Anterior cingulate cortex (tissue), 58 donors: ENCODE measurements at places on chromosomes 3 and 15.

- DNase-seq: no peak
Observed at GRCh38 chr3:143538577-143538981, 309.7 kb downstream of the SLC9A9 start.

DNA sequence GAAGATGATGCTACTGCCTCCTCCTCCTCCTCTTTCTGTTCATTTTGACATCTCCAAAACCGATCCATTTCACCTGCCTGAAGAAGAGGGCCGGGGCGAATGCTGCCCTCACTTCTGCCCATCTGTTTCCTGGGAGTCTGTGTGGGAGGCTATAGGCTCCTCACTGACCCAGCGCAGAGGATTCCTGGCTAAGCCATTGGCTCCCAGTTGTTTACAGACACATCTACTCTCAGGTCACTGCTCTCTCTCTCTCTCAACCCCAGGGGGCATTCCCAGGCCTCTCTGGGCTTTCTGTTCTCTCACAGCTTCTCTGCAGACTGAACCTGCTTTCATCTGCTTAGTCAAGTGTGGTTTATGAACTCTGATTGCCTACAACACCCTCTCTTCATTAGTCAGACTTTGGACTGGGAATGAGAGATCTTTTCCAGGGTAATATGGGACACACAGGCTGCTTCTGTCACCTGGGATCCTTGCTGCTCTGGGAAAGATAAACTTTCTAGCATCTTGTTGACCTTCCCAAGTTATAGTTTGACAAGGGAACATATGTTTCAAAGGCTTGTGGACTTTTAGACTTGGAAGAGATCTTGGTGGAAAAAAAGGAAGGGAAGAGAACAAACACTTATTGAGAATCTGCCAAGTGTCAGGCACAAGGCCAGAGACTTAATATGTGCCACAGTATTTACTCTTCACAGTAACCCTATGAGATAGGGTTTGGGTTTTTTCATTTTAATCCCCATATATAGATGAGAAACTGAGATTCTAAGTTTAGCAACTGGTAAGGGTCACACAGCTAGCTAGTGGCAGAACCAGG is 30.2 kb upstream of the USP3 start:
- no peak for DNase-seq

DNA sequence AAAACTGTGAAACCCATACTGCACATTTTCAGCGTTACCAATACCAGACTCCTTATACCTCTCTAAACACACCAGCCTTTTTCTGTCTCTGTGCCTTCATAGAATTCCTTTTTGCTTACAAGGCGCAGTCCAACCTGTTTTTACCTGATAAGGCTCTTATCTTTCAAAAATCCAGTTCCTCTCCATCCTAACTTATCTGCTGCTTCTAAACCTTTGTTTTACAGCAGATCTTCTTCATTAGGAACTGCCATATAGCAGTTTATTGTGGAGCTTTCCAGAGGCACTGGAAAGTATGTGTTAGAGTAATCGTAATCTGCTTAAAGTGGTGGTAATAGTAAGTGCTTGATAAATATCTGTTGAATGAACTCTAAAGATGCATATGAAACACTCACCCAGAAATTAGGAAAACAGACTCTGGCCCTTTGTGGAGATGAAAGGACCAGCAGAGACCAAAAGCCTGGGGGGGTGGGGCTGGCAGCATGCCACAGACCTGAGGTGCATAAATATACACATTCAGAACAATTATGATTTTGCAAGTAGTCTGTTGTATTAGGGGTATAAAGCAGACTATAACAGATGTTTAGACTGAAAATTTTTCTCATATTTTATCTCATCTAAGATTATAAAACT is 29.3 kb downstream of the PPP2R3A start:
- no peak for DNase-seq

DNA sequence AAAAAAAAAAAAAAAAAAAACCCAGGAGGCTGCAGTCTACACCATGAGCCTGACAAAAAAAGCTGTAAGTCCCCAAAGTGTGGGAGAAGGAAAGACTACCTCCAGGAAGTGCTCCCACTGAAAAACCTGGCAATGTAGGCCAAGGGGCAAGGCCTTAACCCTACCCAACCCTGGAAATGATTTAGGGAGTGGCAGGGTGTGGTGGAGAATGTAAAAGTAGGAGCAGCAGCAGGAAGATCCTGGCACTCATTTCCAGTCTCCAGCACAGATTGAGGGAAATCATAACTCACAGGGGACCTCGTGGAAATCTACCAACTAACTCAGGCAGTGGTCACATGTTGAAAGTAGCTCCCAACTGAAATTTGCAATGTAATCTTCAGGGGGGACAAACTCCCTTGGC is 839.5 kb downstream of the EPHA3 start:
- no peak for DNase-seq

GRCh38 chr3:142447852-142448823 is at the start of gene XRN1:
TSS of gene XRN1 (minus strand) at chr3:142448037. CDS start at chr3:142447944, 93 bp downstream.
- DNase-seq: peak; percentile 83
